ENCODE measurements at places on chromosomes 2 and 18.

- no peak for DNase-seq
Measured at GRCh38 chr2:149808556-149808955, 221.0 kb upstream of the MMADHC start.

- no peak for DNase-seq
Measured at GRCh38 chr2:74659462-74659861, 5.4 kb downstream of the SEMA4F start.

GRCh38 chr2:165679621-165680020 lies 114.4 kb downstream of the GALNT3 start:
- no peak for DNase-seq

GRCh38 chr2:160825433-160825832 lies 331.8 kb upstream of the RBMS1 start:
- DNase-seq, result no peak

DNA sequence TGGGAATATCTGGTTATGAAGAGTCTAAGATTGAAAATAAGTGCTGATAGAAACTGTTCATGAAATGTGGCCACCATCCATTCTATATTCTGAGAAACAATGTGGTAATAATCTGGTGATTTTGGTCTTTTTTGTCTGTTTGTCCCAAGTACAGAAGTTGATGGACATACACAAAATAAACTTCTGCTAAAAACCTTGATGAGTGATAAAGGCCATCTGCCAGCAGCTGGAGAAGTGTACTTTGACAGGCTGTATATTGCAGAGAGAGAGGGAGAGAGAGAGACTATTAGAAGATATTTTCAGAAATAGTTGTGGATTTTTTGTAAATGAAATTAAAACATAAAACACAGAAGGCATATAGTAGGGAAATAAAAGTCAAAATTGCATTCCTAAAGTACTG lies 96.9 kb upstream of the NABP1 start:
- DNase-seq, result no peak

DNA sequence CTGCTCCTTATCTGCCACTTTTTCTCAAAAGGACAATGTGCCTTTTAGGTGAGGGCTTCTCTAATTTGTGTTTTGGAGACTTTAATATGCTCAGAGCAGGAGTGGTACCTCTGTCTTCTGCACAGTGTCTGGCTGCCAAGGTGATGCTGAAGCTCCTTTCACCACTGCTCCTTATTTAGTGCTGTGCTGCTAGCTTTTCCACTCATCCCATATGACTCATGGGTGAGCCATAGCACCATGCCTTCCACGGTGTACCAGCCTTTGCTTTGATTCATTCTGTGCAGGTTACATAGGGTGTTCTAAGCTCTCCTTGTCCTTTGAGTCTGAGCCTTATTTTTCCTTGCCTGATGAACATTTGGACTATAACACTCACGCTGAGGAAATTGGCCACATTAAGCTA lies 202.4 kb downstream of the ARL6IP6 start:
- no peak for DNase-seq

DNA sequence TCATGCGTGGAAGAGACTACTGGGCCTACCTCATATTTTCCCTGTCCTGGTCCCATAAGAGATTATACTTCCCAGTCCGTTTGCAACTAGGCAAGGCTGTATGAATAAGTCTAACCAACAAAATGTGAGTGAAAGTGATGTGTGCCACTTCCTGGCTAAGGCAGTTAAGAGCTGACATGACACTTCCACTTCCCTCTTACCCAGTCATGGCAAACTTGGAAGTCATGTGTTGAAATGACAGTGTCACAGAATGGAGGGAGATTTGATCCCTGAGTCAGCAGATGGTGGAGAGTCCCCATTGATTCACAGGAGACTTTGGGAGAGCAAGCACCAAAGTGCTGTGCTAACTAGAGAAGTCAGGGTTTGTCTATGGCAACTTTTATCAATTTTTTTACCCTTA lies 36.4 kb downstream of the TACR1 start:
- DNase-seq, result peak; percentile 2

DNA sequence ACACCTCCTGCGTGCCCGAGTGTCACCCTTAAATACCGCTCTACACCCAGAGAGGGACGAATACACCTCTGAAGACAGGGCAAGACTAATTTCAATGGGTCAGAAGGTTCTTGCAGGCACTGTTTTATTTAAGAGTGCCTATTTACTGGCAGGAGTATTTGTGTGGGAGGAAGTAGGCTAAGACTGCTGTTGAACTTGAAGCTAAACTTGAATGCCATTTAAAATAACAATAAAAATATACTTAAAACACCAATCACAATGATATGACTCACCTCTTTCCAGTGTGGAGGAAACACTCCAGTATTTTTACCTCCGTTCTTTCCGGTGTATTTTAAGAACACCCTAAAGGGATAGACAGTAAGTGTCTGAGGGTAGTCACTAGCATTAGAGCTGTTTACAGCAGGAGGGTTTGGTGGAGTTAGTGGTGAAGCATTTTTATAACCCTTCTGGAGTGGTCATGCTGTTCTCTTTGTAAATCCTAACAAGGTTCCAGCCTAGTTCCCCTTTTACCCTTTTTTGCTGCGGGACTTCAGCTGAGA lies 9.6 kb upstream of the HOXD1 start:
- DNase-seq, result no peak

GRCh38 chr2:207848545-207848928 lies 78.8 kb upstream of the FZD5 start:
- no peak for DNase-seq

DNA sequence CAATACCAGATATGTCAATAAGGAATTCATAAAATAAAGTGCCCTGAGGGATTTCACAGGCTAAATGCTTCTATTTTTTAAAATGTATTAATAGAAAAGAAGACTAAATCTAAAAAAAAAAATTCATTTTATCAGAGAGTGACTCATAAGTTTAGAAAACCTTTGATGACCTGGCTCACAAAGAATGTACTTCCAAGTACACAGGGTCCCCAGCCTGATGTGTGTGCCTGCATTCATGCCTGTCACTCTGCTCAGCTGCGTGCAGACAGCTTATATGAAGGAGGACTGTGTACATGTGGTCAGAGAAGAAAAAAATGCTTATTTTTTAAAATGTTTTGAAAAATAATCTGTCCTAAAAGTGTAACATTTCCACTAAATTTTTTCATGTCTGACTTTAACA lies 3.0 kb upstream of the CPS1 start:
- no peak for DNase-seq

GRCh38 chr2:233974530-233975071 lies 57.4 kb downstream of the TRPM8 start:
- peak; percentile 51 for DNase-seq

DNA sequence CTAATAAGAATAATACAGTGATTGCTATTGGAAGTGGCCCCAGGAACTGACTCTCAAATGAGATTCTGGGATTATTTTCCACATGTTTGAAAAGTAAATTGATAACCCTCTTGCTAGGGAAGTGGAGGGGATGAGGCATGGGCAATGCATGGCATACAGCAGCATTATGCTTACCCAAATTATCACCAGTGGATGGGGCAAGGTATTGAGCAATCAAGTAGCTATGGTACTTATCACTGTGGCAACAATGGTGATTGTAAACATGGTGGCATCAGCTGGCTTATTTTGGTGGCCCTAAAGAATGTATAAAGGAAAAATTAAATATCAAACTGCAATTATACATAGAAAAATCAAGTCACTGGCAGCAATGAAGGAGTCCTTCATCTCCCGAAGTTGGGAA lies 155.1 kb downstream of the FIGN start:
- no peak for DNase-seq

DNA sequence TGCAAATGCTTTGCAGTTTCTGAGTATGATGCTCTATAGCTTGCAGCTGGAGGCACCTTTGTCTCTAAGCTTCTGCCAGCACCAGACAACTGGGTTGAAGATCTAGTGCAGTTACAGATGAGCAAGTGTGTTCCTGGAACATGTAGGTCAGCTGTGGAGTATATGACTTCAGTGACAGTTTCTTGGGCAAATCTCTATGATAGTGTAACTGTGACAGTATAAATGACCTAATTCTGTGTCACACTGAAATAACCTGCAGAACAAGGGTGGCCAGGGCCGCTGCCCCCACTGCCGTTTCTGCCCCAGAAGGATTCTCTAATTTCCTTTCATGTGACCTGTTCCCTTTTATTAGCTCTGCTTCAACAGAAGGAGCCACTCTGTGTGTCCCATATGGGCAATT lies 145.3 kb upstream of the DAPL1 start:
- no peak for DNase-seq

- no peak for DNase-seq
Measured at GRCh38 chr2:240247241-240247867, 106.9 kb upstream of the OTOS start.

DNA sequence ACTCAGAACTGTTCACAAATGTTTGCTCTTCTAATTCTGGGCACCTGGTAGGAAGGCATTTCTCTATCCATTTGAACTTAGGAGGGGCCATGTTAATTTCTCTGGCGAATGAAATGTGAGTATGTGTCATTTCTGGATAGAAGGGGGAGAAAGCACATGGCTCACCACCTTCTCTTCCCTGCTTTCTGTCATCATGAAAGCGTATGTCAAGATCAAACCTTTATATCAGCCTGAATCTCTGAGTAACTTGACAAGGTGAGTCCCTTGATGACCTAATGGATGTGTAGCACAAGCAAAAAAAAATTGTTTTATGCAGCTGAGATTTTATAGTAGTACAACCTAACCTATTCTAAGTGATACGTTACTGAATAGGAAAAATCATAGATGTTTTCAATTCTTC lies 12.1 kb upstream of the LCT start:
- DNase-seq, result no peak

GRCh38 chr18:50312296-50313030 lies 25.0 kb upstream of the CXXC1 start:
- DNase-seq, result no peak

GRCh38 chr2:40844353-40845277 lies 392.7 kb upstream of the SLC8A1 start:
- DNase-seq, result no peak

- DNase-seq, result no peak
Measured at GRCh38 chr2:60558536-60558935, 5.1 kb upstream of the BCL11A start.

DNA sequence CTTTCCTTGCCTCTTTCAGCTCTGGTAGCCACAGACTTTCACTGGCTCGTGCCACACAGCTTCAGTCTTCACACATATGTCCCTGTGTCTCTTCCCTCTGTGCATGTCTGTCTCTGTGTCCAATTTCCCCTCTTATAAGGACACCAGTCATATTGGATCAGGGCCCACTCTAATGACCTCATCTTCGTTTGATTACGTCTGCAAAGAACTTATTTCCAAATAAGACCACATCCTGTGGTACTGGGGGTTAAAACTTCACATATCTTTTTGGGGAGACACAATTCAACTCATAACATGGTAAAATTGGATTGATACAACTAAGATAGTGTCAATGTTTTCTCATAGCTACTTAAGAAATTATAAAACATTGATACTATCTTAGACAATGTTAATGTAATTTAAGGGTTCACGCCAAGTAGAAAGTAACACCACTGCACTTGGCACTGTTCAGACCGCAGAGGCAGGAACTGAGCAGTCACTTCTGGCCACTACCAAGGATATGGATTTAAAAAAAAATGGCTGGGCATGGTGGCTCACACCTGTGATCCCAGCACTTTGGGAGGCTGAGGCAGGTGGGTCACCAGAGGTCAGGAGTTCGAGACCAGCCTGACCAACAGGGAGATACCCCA lies 119.6 kb upstream of the EPAS1 start:
- DNase-seq, result no peak

GRCh38 chr2:166451468-166451867 lies 42.6 kb downstream of the SCN7A start:
- no peak for DNase-seq

GRCh38 chr2:197285361-197285760 lies 25.2 kb downstream of the ANKRD44 start:
- DNase-seq, result no peak

- DNase-seq, result peak; percentile 40
Measured at GRCh38 chr2:17830053-17831034, 14.1 kb downstream of the MSGN1 start.

DNA sequence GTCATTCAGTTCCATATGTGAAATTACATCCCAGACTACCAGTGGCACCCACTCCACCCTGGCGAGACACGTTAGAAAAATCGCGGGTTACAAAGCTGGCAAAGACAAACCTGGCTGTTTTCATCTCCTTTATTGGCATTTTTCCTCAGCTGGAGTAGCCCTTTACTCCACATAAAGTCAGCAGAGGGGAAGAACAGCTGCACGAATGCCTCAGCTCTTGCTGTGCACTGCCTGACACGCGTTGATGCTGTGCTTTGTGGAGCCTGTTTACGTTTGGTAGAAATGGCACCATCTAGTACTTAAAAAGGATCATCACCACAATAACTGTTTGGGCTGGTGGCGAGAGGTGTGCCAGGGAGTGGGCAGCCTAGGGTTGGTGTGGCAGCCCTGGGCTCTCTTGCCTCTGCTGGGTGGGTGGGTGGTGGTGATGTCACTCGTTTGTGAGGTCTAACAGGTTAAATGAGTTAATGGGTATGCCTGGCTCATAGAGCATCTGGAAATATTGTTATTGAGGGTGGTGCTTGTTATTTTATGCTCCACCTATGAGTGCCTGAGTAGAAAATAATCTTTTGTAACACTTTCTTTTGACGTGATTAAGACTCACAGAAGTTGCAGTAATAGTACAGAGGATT lies 16.4 kb downstream of the FARP2 start:
- DNase-seq, result no peak

DNA sequence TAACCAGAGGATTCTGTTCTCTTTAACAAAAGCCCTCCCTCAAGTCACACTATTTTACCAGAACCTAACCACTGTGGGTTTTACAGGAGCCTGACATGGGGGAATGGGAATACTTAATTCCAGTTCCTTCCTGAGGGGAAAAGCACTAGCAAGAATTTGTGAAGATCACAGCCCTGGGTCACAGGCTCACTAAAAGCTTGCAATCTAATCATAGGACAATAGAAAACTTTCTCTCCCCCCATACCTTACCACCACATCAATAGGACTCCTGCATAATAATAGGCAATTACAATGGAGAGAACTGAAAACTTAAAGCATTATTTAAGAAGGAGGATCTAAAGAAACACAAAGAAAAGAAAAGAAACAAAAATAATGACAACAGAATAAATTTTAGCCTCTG lies 225.8 kb upstream of the ZNF804A start:
- DNase-seq, result no peak

- DNase-seq, result no peak
Measured at GRCh38 chr2:178241844-178242551, 47.7 kb downstream of the OSBPL6 start.

DNA sequence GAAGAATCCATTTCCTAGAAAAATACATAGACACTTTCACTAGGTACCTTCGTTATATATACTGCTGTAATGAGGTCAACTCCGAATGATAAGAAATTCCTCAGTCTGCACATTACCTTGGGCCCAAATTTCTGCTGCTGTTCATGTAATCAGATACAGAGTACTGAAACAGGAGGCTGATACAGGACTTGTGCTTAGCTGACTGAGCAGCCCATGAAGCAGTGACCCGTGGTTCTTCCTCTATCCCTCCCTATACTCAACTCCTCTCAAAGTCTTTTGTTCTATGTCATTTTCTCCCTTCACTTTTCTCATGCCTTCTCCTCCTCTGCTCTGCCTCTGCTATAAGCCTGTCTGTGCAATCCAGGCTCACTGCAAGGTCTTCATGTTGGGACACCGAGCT lies 57.5 kb upstream of the ST8SIA5 start:
- no peak for DNase-seq

GRCh38 chr2:20378891-20379519 lies 28.4 kb upstream of the PUM2 start:
- no peak for DNase-seq

GRCh38 chr2:26054598-26055348 lies 20.9 kb downstream of the RAB10 start:
- DNase-seq, result no peak
